ENCODE measurements at places on chromosomes 5 and 9.

DNA sequence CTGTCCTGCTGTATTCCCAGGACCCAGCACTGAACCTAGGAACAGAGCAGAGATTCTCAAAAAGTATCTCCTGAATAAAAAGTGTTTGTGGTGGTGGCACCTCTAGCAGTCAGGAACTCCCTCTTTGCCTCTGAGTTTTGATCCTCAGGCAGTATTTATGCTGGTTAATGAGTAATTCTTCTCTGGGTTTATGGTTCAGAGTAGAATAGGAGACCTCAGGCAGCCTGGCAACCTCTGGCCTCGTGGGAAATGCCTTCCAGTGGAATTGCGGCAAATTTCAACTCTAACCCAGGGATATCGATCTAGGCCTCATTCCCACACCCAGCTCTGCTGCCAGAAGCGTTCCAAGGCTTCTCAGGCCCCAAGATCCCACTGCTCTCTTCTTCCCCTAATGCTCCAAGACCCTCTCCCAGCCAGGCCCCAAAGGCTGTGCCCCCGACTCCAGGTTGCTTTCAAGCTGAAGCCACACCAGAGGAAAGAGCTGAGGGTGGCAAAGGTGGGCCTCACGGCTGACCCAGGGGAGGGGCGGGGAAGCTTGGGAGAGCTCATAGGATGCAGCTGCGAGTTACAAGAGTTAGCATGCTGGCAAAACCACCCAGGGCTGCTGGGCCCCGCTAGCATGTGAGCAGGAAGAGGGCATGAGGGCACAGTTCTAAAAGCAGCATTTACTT is 10.9 kb upstream of the HDHD3 start:
- no peak for DNase-seq

GRCh38 chr9:7119612-7120011 is 361.8 kb downstream of the KDM4C start:
- DNase-seq = no peak

DNA sequence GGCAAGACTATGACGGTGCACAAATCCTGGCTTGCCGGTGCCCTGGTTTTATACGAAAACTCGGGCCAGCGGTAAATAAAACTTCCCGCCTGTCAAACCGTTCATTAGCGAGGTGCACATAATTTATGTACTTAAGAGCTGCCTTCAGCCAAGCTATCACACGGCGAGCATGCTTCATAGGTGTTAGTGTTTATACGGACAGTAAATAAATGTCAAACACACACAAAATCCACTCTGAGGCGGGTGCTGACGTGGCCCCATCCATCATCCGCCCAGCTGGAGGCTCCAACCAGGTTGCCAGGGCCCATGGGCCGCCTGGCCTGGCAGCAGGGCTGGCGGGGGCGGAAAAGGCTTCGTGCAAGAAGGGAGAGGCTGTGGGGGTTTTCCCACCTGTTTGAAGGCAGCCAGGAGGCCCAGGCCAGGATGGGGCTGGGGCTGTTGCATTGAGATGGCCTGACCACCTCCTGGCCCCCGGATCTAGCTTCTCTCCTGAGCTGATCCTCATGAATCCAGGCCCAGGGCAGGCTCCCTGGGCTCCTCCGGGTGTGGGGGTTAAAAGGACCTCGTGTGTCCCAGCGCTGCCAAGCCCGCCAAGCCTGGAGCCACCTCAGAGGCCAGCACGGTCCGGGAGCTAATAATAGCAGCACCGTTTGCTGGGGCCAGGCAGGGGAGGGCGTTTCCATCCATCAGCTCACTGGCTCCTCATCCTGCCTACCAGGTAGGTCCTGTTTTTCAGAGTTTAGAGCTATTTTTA is 43.2 kb downstream of the BARX1 start:
- no peak for DNase-seq

DNA sequence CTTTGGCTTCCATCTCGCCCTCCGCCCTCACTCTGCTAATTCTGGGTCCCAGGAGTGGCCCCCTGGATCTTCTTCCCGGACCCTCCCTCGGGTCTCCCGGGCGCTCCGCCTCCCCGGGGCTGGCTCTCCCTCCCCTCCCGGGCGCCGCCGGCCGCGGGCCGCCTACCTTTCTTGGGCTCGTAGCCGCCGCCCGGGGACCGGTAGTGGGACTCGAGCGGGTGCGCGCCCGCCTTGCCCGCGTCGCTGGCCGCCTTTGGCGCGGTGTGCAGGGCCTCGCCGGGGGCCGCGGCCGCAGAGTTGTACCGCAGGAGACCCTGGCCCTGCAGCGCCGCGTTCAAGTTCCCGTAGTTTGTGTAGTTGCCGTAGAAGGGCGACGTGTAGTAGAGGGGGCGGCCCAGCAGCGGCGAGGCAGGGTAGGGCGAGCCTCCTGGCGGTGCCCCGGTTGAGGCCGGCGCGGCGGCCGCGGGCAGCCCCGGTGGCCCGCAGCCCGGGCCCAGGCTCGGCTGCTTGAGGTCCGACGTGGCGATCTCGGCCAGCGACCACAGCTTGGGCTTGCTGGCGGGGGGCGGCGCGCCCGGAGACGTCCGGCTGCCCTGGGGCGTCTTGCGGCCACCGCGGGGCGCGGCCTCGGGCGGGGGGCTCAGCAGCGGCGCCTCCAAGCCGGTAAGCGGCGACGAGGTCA is 3.2 kb downstream of the IRX2 start:
- DNase-seq = no peak

- DNase-seq = no peak
Measured at GRCh38 chr5:158369241-158369640, 510.3 kb upstream of the CLINT1 start.

- DNase-seq = no peak
Measured at GRCh38 chr5:55535199-55535905, 588 bp upstream of the PLPP1 start.

DNA sequence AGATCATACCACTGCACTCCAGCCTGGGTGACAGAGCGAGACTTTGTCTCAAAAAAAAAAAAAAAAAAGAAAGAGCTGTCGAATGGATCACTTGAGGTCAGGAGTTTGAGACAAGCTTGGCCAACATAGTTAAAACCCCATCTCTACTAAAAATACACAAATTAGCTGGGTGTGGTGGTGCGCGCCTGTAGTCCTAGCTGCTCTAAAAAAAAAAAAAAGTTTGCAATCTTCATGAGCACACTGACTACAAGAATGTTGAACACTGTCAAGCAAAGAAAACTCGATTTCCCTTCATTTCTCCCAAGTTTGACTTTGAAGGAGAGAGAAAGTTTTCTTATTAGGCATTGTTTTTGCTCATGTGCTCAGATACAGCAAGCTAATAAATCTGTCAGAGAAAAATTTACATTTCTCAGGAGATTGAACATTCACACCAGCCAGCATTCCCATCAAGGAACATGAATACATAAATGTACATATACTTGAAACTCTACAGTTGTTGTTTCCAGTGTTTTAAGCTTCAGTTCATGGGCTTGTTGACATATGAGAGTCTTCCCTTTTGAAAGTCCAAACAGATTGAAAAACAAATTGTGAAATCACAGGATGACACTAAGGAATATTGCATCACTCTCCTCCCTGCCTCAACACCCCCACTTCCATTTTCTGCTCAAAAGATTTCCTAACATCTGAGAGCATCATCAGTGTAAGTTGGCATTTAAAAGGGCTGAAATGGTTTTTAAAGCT is 81.8 kb downstream of the ARRDC3 start:
- no peak for DNase-seq

DNA sequence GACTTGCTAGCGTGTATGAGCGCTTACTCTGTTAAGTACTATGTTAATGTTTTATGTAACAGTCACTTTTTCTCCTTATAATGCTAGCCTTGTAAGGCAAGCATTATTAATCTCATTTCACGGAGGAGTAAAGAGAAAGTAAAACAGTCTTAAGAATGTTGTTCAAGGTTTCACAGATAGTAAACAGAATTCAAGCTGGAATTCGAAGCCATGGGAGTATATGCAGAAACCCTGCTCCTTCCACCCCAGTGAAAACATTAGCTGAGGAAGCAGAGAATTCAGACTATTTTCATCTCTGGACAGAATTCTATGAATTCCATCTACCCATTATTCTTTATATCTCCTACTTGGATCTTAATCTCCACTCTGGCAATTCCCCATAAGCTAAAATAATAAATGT is 1028.3 kb upstream of the WWC1 start:
- DNase-seq = no peak
